ENCODE measurements at places on chromosomes 2 and 18.

- peak; percentile 10 for DNase-seq
Measured at GRCh38 chr2:63488118-63488713, 100.1 kb downstream of the WDPCP start.

GRCh38 chr2:219908538-219908937 is 281.1 kb downstream of the SLC4A3 start:
- DNase-seq, result no peak

GRCh38 chr2:102100371-102101096 is 42.0 kb upstream of the IL1R1 start:
- DNase-seq, result no peak

GRCh38 chr2:10228611-10229365 is 73.9 kb upstream of the HPCAL1 start:
- DNase-seq, result no peak

DNA sequence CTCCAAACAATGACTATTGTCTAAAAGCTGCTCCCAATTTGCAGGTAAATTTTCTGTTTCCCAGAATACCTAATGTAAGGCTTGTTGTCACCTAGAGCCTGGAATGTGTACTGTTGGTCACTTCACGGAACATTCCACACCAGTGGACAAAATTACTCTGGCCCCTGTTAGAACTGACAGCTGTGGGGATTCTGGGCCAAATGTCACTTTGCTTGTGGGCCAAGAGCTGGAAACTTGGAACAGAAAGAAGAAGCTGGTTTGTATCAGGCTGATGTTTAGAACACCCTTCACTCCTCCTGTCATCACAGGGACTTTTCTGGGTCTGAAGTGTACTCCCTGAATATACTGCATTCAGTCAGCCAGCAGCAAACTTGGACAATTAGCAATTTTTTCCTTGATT is 495.6 kb upstream of the SYT4 start:
- no peak for DNase-seq

- no peak for DNase-seq
Measured at GRCh38 chr2:111919794-111920608, 21.6 kb downstream of the MERTK start.

DNA sequence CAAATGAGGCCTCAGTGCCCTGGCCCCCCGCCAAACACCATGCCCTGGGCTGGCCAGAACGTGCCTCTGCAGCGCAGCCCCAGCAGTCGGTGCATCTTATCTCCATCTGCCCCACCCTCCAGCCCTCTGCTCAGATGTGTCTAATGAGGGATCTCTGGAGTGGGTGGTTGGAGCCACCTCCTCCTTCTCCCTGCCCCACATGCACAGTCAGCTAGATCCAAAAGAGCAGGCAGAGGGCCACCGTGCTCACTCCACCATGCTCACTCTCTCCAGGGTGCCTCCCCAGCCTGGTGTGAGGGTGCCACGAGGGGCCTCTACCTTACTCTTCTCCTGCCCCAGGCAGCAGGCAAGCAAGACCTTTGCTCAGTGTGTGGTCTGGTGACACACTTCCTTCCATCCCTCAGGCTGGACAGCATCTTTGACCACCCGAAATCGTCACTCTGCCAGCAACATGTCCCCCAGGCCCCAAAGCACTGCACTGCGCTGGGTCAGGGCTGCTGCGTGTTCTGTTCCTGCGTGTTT is 266.1 kb upstream of the HDAC4 start:
- DNase-seq, result no peak

GRCh38 chr2:163778045-163778781 is 42.4 kb upstream of the FIGN start:
- no peak for DNase-seq

GRCh38 chr2:44952806-44953498 is 11.4 kb downstream of the SIX3 start:
- DNase-seq, result no peak

DNA sequence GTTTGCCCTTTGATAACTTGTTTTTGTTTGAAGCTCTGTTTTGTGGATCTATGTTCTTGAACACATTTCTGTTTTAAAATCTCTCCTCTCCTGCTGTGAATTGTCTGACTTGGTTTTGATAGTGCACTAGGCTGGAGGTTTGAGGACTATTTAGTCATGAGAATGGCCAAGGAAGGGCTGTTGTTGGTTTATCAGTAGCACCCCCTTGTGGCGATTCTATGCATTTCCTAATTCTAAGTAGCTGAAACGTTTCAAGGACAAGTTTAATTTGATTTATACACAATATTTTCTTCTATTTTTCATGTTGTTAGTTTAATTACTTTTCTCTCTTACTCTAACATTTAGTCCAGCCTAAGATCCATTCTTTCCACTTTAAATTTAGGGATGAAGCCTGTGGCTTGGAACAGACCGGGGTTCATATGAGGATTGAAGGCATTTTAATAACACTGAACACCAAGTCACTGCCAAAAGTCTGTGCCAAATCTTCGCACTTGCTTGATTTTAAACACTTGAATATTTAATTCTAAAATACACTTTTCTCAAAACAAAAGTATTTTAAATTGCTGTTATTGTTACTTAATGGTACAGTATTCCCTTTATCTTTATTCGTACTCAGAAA is 166.0 kb downstream of the SOCS6 start:
- DNase-seq, result peak; percentile 24

- no peak for DNase-seq
Measured at GRCh38 chr2:47021301-47022009, 105.8 kb upstream of the MCFD2 start.

DNA sequence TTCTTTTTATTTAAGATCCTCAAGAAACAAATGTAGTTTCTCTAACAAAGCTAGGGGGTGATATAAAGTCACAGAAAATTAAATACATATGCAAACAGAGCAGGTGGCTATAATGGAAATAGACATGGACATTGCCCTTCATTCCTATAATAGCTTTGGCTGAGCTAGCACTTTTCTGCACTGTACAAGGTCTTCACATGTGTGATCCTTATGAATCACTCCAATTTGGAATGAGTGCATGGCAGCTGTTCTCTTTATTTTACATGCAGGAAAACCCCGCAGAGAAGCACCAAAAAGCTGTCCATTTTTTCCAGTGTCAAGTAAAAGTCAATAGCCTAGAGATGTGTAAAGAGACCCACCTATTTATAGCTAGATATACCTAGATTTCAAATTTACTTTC is 747.4 kb upstream of the SLC8A1 start:
- DNase-seq, result no peak

DNA sequence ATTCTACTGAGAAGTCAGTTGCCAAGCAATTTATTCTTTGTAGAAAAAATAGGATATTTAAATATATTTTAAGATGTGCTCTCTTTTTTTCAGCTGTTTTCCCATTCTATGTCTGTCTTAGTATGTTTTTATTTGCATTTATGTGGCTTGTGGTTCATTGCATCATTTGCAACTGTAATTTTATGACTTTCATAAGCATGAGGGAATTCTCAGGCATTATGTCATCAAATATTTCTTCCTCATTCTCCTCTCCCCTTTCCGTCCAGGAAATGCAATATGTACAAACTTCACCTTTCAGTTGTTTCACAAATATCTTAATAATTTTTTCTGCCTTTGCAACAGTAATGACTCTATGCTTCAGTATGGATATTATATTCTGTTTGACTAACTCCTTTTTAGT is 560.2 kb upstream of the LRATD1 start:
- no peak for DNase-seq

GRCh38 chr2:85221067-85221691 is 88.0 kb downstream of the TCF7L1 start:
- DNase-seq, result no peak

GRCh38 chr2:191486584-191487320 is 191.2 kb upstream of the NABP1 start:
- DNase-seq, result peak; percentile 20

- DNase-seq, result no peak
Measured at GRCh38 chr18:63974991-63975390, 5.1 kb downstream of the SERPINB8 start.

DNA sequence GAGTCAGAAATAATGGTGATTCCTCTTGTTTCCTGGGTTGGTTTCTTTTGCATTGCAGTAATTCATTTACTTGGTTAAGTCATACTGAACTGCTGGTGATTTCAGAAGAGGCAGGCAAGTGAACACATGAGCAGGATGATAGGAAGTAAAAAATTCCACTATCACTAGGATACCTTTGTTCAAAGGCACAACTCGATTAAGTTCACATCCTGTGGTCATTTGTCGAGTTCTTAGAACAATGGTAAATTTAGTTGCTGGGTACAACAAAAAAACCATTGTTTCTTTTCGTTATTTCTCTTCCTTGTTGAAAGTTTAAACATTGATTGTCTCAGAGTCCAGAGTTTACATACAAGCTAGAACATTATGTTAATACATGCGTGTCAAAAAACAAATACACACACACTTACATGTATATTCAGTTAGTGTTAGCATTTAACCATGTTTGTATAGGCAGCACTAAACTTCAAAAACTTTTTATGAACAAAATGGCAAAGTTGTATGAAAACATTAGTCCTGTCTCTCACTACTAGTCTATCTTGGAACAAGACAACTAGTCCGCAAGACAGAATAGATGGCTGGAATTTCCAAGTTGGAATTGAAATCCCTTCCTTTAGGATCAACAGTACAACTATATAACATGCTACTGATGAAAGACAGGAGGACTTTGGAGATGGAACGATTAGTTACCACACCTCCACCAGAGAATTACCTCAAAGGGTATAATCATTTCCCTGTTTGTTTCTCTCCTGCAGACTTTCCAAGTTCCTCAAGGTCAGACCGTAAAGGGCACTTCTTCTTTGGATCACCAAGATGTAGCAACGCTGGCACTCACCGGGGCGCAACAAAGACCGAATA is 26.2 kb downstream of the STK39 start:
- no peak for DNase-seq

DNA sequence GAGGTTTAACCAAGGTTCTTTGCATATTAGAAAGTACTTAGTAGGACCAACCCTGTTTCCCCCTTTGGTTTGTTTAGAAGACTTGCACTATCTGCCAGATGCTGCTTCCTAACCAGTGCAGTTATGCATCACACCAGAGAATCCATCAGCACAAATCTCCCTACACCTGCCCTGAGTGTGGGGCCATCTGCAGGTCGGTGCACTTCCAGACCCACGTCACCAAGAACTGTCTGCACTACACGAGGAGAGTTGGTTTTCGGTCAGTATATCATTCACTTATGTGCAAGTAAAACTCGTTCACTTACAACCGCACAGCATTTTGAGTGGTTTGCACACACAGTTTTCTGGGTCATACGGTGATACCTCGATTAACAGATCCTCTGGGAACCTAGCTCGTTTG is 69.7 kb downstream of the ZNF532 start:
- DNase-seq, result no peak

DNA sequence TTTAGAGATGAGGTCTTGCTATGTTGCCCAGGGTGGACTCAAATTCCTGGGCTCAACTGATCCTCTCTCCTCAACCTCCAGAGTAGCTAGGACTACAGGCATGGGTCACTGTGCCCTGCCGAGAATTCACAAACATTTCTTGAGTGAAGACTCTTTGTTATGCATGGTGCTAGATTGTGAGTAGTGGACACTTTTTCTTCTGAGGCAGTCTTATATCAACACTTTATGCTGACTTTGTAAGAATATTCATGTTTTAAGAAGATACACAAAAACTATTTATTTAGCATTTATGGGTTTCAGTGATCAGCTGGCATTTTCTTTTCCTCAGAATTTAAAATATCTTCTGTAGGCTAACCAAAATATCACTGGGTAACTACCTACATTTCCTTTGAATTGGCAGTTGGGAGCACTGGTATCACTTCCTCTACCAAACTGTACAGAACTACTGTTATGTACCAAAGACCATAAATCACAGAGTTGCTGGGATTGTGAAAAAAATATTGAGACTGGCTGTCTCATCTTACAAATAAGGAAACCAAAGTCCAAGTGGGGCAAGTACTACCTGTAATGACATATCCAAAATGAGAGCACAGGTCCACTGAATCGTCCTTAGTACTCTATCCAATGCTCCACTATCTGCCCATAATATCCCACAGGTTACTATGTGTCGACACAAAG is 34.0 kb downstream of the DOCK10 start:
- DNase-seq, result no peak

- no peak for DNase-seq
Measured at GRCh38 chr18:36872329-36872728, 43.4 kb downstream of the KIAA1328 start.

DNA sequence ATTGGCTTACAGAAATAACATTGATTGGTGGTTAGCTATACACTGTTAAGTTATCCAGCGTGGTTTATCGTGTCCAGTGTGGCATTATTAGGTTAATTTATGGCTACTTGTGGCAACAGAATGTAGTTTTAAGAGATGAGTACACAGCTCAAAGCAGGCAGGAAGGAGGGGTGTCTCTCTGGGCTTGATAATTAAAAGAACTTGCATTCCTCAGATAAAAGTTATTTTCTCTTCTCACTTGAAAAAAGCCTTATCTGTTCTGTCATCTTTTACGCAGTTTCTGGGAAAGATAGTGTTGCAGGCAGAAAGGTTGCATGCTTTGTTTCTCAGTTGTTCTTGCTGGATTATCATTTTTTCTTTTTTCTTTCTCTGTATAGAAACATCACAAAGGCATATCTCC is 154.4 kb upstream of the COL3A1 start:
- DNase-seq, result no peak

- DNase-seq, result no peak
Measured at GRCh38 chr2:109351164-109351756, 222.3 kb downstream of the SH3RF3 start.

GRCh38 chr2:5083402-5083801 is 608.8 kb upstream of the SOX11 start:
- no peak for DNase-seq

DNA sequence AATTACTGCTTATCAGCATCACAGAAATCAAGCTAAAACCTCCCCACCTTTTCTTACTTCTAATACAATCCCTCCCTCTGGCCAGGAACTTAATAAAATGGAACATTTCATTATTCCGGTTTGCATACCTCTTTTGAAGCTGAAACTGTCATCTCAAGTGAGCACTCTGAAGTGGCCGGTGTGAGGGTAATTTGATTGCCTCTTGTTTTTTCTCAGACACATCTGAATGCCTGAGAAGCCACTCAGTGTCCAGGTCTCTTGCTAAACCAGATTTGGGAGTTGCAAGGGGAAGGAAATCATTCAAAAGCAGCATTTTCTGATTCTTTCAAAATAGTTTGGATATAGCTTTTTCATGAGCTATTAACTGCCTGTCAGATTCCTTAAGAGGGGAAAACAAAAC is 190.3 kb downstream of the C1D start:
- DNase-seq, result no peak

- DNase-seq, result no peak
Measured at GRCh38 chr2:215866606-215867005, 146.7 kb downstream of the MREG start.

DNA sequence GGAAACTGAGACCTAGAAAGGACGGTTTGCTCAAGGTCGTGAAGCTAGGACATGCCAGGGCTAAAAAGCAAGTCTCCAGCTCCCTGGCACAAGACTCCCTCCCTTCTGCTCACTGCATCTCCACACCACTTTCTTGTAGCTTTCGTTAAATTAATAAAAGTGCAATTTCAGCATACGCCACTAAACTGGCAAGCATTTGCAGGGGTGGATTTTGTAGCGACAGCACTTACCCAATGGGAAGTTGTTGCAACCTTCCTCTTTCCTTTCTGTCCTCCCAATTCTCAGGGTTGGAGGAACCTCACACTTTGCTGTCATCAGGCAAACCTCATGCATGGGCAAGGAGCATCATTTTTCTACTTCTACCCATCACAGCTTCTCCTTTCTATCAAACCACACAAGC is 7.4 kb upstream of the RHOB start:
- no peak for DNase-seq
